Sciatic nerve (tissue), 2 donors: ENCODE measurements at places on chromosomes 1 and 21. TPM values are rescaled to one million over a fixed set of nuclear protein-coding genes. Genes with fewer than 3 reads are reported as not detected.

GRCh38 chr1:23449958-23450357, 25.4 kb upstream of the TCEA3 start:
- no peak for DNase-seq

GRCh38 chr21:37415939-37416338, 49.4 kb downstream of the DYRK1A start:
- DNase-seq, result no peak

DNA sequence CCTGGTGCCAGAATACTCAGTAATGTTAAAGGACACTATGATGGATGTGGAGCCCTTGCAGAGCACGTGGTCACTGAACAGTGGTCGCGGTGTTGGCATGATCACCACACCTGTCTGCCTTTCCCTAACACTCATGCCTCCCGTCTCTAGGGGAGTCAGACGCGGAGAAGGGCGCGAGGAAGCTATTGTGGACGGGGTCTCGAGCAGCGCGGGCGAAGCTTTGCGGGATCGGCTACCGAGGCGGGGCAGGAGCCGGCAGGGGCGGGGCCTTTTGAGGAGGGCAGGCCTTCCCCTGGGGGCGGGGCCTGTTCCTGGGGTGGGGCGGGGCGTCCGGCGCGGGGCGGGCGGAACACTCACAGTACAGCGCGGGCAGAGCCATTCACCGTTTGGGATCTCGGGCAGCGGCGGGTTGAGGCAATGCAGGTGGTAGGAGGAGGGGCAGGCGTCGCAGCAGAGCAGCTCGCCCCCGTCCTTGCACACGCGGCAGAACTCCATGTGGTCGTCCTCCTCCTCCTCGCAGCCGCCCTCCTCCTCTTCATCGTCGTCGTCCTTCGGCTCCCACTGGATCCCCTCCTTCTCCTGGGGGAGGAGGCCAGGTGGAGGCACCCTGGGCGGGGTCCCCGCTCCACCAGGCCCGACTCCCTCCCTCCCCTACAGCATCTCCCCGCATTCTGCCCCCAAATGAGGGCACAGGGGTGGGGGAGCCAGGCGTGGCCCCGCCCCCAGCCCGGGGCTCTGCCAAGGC, 31.5 kb downstream of the CHD5 start:
- DNase-seq, result peak; percentile 68

DNA sequence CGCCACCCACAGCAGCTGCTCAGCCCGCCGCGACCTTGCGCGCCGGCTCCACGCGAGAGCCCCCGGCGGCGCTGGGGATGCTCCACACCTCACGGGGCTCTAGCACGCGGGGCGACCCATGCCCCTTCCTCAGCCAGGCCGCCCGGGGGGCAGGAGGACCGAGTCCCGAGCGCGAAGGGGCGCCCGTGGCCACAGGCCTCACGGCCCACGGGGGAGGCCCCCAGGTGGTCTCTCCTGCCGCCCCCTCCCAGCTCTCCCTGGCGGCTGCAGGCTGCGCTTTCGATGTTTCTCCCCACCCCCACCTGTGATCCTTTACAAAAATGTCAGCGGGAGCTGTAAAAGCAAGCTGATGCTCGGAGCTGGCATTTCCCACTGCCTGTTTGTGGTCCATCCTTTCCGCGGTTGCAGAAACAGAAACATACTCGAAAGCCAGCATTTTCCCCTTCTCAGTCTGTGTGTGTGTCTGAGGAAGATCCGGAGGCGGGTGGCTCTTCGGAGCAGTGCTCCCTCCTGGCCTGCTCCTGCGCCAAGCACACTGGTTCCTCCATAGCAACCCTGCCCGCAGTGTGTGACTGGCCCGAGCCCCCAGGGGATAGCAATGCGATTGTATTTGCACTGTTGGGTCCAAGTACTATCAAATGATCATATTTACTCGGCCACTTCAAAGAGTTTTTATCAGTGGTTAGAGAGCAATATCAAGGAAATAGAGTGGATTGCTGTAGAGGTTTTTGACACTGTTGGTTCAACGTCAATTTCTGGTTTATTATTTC, 2.1 kb downstream of the KIF26B start:
- no peak for DNase-seq

- no peak for DNase-seq
Observed at GRCh38 chr1:221716713-221717484, 25.0 kb downstream of the DUSP10 start.

DNA sequence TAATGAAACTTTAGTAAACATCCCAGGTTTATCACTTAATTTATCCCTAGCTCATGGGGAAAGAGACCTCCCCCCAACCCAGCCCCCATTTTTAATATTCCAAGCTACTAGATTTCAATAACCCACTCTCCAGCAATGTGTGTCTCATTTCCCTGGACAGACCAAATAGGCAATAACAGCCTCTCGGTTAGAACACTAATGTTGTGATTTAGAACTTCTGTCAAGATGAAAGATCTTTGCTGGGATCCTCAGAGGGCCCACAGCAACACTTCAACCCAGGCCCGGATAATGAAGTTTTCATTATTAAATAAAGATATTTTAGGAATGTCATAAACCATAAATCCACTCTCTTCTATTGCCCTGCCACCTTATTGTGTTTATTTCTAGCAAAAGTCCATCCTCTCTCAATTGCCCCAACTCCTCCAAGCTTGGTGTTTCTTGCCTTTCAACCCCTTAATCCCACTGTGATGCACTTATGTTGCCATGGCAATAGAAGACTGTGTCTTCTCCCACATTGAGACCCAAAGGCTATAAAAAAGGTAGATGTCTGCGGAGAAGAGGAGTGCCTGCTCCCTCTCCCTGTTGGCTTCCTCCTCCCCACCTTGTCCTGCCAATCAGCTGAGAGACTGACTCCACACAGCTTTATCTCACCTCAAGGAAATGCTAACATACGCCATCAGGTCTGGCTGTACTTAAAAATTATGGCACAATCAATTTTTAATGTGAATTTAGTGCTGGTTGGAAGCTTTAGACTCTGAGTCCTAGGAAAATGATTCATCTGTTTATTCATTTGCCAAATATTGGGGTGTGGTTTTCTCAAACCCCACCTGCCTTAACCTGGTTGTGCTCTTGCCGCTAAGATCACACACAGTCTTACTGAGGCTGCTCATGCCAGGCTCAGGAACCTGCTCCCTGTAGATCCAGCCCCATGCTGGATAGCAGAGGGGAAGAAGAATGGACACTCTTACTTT, 258.3 kb upstream of the CAMK1G start:
- DNase-seq, result no peak

IRF6 gene
- total RNA-seq, result 1.8 TPM
